ENCODE measurements at places on chromosomes 12 and 14. TPM values are rescaled to one million over a fixed set of nuclear protein-coding genes. Genes with fewer than 3 reads are reported as not detected.

DNA sequence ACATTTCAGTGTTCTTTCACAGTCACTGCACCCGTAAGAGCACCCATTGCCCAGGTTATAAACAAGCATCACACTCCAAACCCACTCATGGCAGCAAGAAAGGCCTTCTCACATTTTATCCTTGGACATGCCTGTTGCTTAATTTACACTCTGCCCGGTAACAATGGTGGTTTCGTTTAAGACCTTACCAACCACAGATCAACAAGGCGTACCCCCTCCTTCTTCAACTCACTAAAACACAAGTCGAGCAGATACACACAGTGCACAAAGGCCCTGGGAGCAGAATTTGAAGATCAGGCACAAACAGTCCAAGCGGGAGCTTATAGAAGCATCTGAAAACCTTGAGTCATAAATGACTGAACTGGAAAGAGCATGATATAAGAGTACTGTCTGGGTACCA lies 98.1 kb downstream of the GALC start:
- no peak overlapping the region for H3K27ac ChIP-seq
- no peak overlapping the region for H3K4me3 ChIP-seq
- DNase-seq, result no peak

Gene AKAP3
- 0.71 TPM for total RNA-seq

DNA sequence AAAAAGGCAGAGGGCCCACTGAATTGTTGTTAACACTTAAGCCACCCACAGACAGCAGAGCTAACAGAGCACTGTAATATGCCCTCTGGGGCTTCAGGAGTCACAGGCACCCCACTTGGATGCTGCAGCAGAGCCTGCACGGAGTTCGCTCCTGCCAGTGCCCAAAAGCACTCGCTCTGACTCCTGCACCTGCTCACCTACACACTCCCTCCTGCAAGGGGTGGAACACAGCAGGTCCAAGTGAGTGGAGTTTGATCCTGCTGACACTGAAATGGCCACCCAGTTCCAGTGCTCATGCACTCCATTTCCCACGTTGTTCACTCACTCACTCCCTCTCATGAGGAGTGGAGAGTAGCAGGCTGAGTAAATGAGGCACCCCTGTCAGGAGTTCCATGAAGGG lies 68.8 kb downstream of the OSBPL8 start:
- H3K36me3 ChIP-seq, result peaks cover 60% of the 10 kb centered on the region
- no peak overlapping the region for H3K27ac ChIP-seq
- H3K4me1 ChIP-seq, result peaks cover 9% of the 10 kb centered on the region
- DNase-seq, result no peak
- H3K27me3 ChIP-seq, result no peaks in the 10 kb centered on the region

DNA sequence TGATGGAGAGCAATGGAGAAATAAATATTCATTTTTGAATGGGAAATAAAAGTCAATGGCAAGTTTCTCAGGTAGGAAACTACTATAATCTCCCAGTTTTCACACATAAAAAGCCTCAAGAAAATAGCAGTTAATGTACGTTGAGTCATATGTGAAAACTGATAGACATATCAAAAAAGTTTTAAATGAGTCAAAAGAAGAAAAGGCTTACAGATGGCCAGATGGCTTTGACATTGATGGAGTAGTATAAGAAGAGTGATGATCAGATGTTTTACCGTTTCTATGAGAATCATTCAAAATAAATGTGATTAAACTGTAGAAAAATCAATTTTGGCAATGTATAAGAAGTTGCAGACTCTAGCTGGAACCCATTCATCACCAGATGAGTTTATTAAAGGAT lies 97.8 kb downstream of the LLPH start:
- no peaks in the 10 kb centered on the region for H3K36me3 ChIP-seq
- no peak for DNase-seq
- H3K27me3 ChIP-seq, result peaks cover 15% of the 10 kb centered on the region

DNA sequence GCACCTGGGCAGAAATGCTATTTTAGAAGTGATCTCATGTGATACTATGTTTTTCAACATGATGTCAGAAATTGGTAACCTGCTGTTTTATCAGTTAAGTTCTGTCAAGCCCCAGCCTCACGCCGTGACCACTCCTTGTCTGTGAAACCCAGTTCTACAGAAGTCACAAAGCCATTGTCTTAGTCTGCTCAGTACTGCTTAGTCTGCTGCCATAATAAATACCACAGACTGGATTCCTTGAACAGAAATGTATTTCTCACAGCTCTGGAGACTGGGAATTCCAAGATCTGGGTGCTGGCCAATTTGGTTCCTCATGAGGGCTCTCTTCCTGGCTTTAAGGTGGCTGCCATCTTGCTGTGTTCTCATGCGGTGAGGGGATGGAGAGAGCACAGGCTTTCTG lies 176.9 kb downstream of the PRKCH start:
- DNase-seq, result no peak
- no peak overlapping the region for H3K27ac ChIP-seq
- no peak overlapping the region for H3K4me3 ChIP-seq
- no peaks in the 10 kb centered on the region for H3K27me3 ChIP-seq
- H3K4me1 ChIP-seq, result peaks cover 54% of the 10 kb centered on the region
- peaks cover 62% of the 10 kb centered on the region for H3K36me3 ChIP-seq

DNA sequence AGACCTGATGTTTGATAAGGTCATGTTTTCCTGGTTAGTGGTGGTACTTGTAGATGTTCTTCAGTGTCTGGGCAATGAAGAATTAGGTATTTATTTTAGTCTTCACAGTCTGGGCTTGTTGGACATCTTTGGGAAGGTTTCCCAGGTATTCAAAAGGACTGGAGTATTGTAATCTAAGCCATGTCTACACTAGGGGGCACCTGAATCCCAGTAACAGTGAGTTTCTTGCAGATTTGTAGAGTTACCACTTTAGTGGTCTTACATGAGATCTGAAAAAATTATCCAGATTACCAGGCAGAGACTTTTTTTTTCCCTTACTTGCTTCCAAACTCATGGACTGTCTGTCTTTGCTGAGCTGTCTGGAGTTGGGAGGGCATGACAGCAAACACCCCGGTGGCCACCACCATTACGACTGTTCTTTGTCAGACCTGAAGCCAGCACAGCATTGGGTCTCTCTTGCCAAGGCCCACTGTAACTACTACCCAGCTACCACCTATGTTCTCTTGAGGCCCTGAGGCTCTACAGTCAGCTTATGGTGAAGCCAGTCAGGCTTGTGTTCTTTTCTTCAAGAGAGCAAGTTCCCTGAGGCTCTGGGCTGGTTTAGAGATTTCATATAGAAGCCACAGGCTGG lies 820.7 kb upstream of the FBXO33 start:
- no peaks in the 10 kb centered on the region for H3K4me1 ChIP-seq
- H3K4me3 ChIP-seq, result no peak overlapping the region
- no peaks in the 10 kb centered on the region for H3K27me3 ChIP-seq
- no peak for DNase-seq

GRCh38 chr14:101187816-101188570 lies 284.5 kb upstream of the RTL1 start:
- H3K36me3 ChIP-seq, result no peaks in the 10 kb centered on the region
- no peaks in the 10 kb centered on the region for H3K4me1 ChIP-seq
- H3K4me3 ChIP-seq, result no peak overlapping the region
- DNase-seq, result peak; percentile 3

- H3K4me1 ChIP-seq, result no peaks in the 10 kb centered on the region
- H3K27ac ChIP-seq, result no peak overlapping the region
- H3K36me3 ChIP-seq, result no peaks in the 10 kb centered on the region
- no peaks in the 10 kb centered on the region for H3K27me3 ChIP-seq
Measured at GRCh38 chr12:78402366-78403134, 462.0 kb upstream of the SYT1 start.

GRCh38 chr12:15709551-15709950 lies 79.6 kb downstream of the EPS8 start:
- no peak overlapping the region for H3K4me3 ChIP-seq
- no peak for DNase-seq
- H3K27ac ChIP-seq, result no peak overlapping the region
- peaks cover 19% of the 10 kb centered on the region for H3K4me1 ChIP-seq
- no peaks in the 10 kb centered on the region for H3K36me3 ChIP-seq

- no peak overlapping the region for H3K4me3 ChIP-seq
- no peaks in the 10 kb centered on the region for H3K27me3 ChIP-seq
- no peak overlapping the region for H3K27ac ChIP-seq
- no peaks in the 10 kb centered on the region for H3K4me1 ChIP-seq
- no peak for DNase-seq
Measured at GRCh38 chr12:90627180-90627896, 327.6 kb downstream of the CCER1 start.

Gene PLEKHG7
- not detected for total RNA-seq

Gene EFS
- total RNA-seq, result not detected

DNA sequence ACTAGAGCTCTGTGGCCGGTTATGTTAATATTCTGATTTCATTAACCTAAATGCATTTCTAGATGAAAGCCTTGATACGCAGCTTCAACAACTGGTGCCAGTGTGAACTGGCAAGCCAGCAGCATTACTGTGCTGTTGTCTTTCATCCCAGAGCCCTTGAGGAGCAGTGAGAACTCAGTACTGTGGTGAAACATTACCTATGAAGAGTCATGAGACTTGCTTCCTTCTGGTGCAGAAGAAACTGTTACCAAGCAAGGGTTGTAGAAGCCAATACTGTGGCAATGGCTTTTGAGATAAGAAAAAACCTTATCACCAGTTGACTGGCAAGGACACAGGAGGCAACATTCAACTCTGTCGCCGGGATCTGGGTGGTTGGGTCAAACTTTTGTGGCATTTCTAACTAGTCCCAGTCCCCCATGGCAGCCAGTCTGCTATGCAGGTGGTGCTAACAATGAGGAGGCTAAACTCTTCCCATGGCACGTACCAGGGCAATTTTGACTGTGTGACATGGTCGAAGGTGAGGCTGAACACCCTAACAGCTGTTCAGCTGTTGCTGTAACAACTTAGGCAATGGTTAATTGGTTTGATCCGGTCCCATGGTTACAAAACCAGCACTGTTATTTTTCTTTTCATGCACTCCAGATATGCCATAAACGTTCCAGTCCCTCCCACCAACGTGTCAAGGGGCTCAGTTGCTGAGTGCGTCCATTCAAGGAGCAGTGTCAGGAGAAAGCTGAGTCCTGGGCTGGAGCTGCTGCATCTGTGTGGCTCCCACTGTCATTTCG lies 12.6 kb upstream of the LGALS3 start:
- DNase-seq, result no peak
- no peak overlapping the region for H3K27ac ChIP-seq
- no peak overlapping the region for H3K4me3 ChIP-seq
- H3K4me1 ChIP-seq, result no peaks in the 10 kb centered on the region
- H3K36me3 ChIP-seq, result no peaks in the 10 kb centered on the region

Gene NDUFA9
- total RNA-seq, result 125 TPM

DNA sequence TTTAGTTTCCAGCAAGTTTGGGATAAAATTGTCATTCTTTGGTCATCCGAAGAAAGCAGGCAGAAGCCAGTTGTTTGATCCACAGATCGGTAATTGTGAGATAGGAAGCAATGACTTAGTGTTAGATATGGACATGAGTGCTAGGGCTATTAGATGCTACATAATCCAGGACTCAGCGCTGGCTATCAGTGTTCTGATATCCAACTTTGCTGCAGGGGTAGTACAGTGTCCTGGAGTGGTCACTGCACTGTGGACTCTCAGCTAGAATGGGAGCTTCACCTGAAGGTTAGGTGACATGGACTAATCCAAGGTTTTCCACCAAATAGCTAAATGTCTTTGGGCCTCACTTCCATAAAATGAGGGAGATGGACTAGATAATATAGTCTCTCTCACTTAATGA lies 39.9 kb downstream of the STK38L start:
- H3K27ac ChIP-seq, result no peak overlapping the region
- H3K36me3 ChIP-seq, result no peaks in the 10 kb centered on the region
- peaks cover 9% of the 10 kb centered on the region for H3K4me1 ChIP-seq
- no peaks in the 10 kb centered on the region for H3K27me3 ChIP-seq

Measured in activated T-helper 2 cell treated with anti-CD3 and anti-CD28 coated beads, Interferon-gamma antibody, Interleukin-2, Interleukin-4, amounts not matched to agents 10 μg/mL and 5 μg/mL and 100 μg/mL, durations not matched to agents 14 hours and 24 hours and 36 hours (primary cell).